Stomach (tissue), 19 donors: ENCODE measurements at places on chromosomes 3 and 15. TPM values are rescaled to one million over a fixed set of nuclear protein-coding genes. Genes with fewer than 3 reads are reported as not detected.
A peak's percentile ranks its signal among the peaks of the same experiment; 100 is the strongest.

DNA sequence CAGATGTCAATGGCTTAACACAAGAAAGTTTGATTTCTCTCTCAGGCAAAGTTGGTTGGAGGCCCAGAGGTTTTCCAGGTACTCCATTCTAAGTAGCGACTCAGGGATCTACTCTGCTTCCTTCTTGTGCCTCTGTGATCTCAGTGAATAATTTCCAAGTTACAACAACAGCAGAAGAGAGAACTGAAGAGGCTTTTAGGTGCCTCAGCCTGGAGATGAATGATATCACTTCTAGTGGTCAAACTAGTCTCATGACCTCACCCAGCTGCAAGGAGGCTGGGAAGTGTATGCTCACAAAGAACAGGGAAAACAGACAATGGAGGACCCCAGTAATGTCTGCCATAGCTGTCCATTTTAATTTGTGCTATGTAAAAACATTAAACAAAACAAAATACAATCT is 4.6 kb upstream of the PRICKLE2 start:
- H3K27ac ChIP-seq = no peak overlapping the region
- peaks cover 30% of the 10 kb centered on the region for H3K4me1 ChIP-seq

Gene KNL1
- 1.8 TPM for total RNA-seq

GRCh38 chr15:55917881-55918296 is 75.5 kb downstream of the NEDD4 start:
- no peak overlapping the region for H3K27ac ChIP-seq
- H3K4me1 ChIP-seq = peaks cover 24% of the 10 kb centered on the region
- DNase-seq = peak; percentile 81
- no peak overlapping the region for H3K4me3 ChIP-seq

DNA sequence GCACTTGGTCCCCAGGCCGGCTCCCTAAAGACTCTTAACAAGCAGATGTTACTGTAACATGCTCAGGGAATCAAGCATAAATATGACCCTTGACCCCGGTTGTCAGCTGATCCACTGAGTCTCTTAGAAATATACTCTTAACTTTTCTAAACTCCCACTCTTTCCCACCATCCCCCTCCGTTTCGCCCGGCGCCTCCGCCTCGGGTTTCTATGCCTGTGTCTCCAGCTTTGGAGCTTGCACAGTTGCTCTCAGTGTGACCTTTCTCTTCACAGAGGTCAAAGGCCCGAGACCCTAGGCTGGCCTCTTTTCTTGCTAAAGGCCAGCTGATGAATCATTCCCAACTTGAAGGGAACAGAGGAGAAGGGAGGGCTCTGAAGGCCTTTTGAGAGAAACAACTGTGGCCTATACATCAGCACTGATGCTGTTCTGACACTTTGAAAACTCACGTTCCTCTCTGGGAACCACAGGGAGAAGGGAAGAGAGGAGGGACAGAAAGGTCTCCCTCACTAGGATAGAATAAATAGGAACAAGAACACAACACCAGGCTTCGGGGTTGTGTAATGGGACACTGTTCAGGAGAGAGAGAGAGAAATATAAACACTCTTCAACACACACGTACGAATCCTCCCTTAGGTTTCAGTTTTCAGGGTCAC is 484.5 kb upstream of the NR2F2 start:
- no peak overlapping the region for H3K4me3 ChIP-seq
- no peaks in the 10 kb centered on the region for H3K36me3 ChIP-seq
- H3K4me1 ChIP-seq = no peaks in the 10 kb centered on the region
- DNase-seq = no peak
- H3K27ac ChIP-seq = peak overlapping the region; percentile 23

DNA sequence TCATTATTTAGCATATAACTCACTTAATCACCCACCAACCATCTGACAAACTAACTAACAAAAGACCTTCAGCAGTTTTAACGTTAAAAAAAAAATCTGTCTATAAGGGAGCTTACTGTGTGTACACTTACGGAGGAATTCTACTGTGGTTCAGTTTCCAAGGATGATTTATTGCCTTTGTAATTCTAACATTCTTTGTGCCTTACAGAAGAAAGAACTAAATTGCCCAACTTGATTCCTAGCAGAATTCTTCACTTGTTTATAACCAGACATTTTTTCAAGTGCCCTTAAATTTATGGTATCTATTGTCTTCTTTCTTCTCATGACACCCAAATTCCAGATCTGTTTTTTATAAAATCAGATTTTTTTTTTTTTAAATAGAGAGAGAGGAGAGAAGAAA is 119.7 kb upstream of the IGSF10 start:
- H3K36me3 ChIP-seq = no peaks in the 10 kb centered on the region
- no peak for DNase-seq
- H3K27me3 ChIP-seq = no peaks in the 10 kb centered on the region
- no peaks in the 10 kb centered on the region for H3K4me1 ChIP-seq
- no peak overlapping the region for H3K27ac ChIP-seq
- no peak overlapping the region for H3K4me3 ChIP-seq

- no peaks in the 10 kb centered on the region for H3K36me3 ChIP-seq
- H3K4me3 ChIP-seq = no peak overlapping the region
- no peak overlapping the region for H3K27ac ChIP-seq
- H3K4me1 ChIP-seq = no peaks in the 10 kb centered on the region
- DNase-seq = no peak
- no peaks in the 10 kb centered on the region for H3K27me3 ChIP-seq
These were observed 230.9 kb upstream of the EIF1B start for GRCh38 chr3:40078590-40078989.

DNA sequence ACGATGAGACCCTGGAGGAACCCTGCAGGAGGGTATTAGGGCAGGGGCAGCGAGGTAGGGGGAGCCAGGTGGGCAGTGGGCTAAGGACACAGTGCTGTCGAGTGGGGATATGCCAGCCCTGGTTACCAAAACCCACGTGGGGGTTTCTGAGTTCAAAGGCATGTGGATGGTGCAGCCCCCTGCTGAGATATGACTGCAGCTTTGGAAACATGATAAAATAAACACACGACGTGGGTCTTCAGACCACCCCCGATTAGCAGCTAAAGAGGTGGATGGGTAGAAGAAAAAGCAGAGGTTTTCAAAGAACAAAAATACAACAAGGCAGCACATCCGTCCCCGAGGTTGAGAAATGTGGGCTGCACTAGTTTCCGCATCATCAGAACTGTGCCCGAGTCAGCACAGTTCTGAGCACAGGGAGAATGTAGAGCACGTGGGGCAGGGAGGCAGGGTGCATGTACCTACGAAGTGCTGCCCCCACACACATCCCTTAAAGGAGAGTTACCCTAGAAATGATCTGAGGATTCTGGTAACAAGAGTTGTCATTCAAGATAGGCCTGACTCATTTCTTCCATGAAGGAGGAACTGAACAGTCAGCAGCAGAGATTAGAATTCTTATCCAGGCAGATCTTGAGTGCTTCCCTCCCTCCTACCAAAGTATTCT is 121.3 kb downstream of the RPLP1 start:
- H3K36me3 ChIP-seq = no peaks in the 10 kb centered on the region
- H3K4me3 ChIP-seq = no peak overlapping the region
- peaks cover 47% of the 10 kb centered on the region for H3K4me1 ChIP-seq

DNA sequence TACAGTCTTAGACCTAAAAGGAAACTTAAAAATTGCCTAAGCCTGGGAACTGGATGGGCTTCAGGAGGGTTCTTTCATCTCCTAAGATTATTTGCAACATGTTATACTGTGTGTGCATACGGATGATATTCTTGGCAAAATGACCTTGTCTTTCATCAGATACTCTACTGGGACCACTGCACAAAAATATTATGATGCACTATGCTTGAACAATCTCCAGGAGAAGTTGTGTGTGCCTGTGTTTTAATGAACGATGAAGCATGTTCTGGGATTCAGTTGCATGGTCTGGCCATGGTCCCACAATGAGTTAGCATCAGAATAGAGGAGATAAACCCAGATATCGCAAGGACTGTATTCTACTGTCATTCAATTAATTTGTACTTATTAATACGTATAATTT is 68.7 kb downstream of the GAP43 start:
- no peaks in the 10 kb centered on the region for H3K36me3 ChIP-seq
- H3K27me3 ChIP-seq = no peaks in the 10 kb centered on the region
- H3K4me1 ChIP-seq = peaks cover 4% of the 10 kb centered on the region
- H3K27ac ChIP-seq = no peak overlapping the region
- DNase-seq = no peak
- no peak overlapping the region for H3K4me3 ChIP-seq

Gene ASB14
- total RNA-seq = not detected

DNA sequence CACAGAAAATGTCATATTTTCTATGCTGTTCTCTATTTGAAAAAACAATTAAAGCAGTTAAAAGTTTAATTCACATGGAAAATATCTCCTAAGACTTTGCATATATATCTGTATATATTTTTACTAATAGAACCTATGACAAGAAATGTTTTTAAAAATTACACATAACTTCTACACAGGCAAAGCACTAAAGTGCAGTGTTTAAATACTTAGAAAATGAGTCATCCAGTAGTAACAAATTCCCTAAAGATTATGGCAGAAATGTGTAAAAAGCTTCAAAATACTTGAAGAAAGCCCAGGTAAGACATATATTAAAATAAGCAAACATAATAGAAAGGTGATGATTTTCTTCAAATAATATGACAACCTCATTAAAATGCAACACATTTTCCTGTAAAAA is 236.6 kb downstream of the TBC1D5 start:
- DNase-seq = no peak
- H3K27ac ChIP-seq = no peak overlapping the region
- no peaks in the 10 kb centered on the region for H3K27me3 ChIP-seq
- H3K36me3 ChIP-seq = no peaks in the 10 kb centered on the region

- DNase-seq = no peak
- H3K27me3 ChIP-seq = no peaks in the 10 kb centered on the region
- H3K4me1 ChIP-seq = no peaks in the 10 kb centered on the region
- peaks cover 20% of the 10 kb centered on the region for H3K36me3 ChIP-seq
- no peak overlapping the region for H3K27ac ChIP-seq
These were observed 81.4 kb downstream of the TOP2B start for GRCh38 chr3:25583343-25583742.

DNA sequence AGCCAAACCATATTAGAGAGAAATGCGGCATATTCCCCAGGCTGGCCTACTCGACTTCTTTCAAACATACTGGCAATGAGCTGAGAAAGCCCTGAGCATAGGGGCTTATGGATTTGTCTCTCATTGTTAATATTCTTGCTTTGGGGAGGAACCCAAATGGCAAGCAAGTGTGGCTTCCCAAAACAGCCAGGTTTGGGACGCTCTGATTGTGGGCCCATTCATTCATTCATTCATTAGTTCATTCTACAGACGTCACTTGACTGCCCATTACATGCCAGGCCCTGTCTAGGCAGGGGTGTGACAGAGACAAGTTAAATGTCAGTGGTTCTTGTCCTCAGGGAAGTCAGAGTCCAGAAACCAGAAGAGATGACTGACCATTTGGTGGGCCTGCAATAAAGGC is 77.4 kb upstream of the THBS1 start:
- H3K36me3 ChIP-seq = no peaks in the 10 kb centered on the region
- no peak for DNase-seq
- H3K27me3 ChIP-seq = no peaks in the 10 kb centered on the region
- H3K4me1 ChIP-seq = peaks cover 5% of the 10 kb centered on the region
- H3K4me3 ChIP-seq = no peak overlapping the region
- no peak overlapping the region for H3K27ac ChIP-seq

Gene LMAN1L
- 83.5 TPM for total RNA-seq

Gene TMEM42
- total RNA-seq = 21.4 TPM

DNA sequence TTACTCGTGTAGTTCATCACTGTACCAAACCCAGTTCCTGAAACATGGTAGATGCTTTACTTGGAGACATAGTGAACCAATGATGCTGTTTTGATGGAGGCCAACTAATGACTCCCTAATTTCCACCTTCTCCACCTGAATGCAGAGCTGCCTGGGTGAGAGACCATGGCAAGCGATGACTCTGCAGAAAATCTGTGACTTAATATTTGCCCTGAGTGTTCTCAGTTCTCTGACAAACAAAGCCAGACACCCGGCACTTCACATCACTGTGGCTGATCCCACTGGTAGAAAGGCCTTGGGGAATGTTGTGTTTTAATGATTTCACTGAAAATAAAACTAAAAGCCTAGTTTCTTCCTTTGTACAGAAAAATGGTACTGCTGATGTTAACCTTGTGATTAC is 39.5 kb upstream of the UBE3A start:
- no peaks in the 10 kb centered on the region for H3K27me3 ChIP-seq
- H3K36me3 ChIP-seq = no peaks in the 10 kb centered on the region
- no peak for DNase-seq
- H3K4me3 ChIP-seq = no peak overlapping the region

Gene ZNF501
- not detected for total RNA-seq

DNA sequence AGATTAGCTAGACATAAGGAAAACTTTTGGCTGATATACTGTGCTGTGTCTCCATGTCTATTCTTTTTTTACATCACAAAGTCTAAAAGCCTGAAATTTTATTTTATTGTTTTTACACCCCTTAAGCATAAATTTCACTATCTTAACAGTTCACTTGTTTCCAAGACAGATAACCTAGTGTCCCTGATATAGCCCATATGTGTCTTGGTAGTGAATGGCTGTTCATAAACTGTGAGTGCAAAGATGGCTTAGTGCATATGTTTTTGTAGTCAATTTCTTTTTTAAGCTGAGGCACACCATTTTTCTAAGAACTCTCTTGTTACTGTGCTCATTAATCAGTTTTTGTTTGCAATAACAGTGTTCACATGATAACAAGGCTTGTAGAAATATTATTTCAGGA is 381.1 kb downstream of the OXSM start:
- no peaks in the 10 kb centered on the region for H3K27me3 ChIP-seq
- H3K27ac ChIP-seq = no peak overlapping the region
- H3K4me1 ChIP-seq = no peaks in the 10 kb centered on the region
- no peak overlapping the region for H3K4me3 ChIP-seq

GRCh38 chr3:185655426-185656320 is 69.6 kb downstream of the SENP2 start:
- no peak overlapping the region for H3K4me3 ChIP-seq
- H3K4me1 ChIP-seq = peaks cover 23% of the 10 kb centered on the region
- H3K27ac ChIP-seq = no peak overlapping the region
- H3K27me3 ChIP-seq = no peaks in the 10 kb centered on the region

- no peak overlapping the region for H3K4me3 ChIP-seq
- no peak for DNase-seq
- H3K27me3 ChIP-seq = no peaks in the 10 kb centered on the region
- no peak overlapping the region for H3K27ac ChIP-seq
These were observed 470.2 kb upstream of the AGTR1 start for GRCh38 chr3:148227534-148227933.

DNA sequence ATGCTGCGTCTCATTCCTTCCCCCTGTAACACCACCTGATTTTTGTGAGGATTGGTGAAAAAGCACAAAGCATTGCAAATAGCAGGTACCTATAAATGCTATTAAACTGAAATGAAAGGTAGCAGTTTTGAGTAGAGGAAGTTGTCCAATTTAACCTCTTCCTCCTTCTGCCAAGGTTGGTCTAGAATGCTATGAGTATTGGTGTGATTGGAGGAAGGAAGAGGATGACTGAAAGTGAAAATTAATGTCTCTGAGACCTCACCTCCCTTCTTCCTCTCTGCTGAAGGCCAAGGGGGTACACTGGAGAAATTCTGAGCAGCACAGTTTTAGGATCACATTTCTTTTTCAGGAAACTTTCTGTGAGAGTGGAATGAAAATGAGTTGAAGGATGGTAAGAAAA is 94.4 kb downstream of the DTWD1 start:
- DNase-seq = no peak
- no peak overlapping the region for H3K4me3 ChIP-seq
- no peaks in the 10 kb centered on the region for H3K36me3 ChIP-seq
- H3K27me3 ChIP-seq = no peaks in the 10 kb centered on the region
